ENCODE measurements at places on chromosomes 7 and 10.

DNA sequence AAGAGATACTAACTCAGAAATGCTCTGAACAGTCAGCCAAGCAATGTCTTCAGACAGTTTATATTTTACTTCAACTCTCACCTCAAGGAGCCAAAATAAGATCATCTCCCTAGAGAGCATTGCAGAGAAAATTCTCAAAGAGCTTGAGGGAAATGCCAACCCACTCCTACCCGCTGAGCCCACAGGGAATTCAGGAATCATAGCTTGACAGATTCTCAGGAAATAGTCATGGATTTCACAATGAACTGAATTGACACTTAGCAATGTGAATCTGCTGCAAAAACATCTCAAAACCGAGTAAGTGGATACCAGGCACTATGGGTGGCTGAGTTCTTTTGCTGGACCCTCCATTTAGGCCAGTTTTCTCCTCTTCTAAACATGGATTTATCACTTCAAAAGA, 9.8 kb upstream of the PLAC9 start:
- DNase-seq = no peak

GRCh38 chr7:28105234-28105633, 75.4 kb downstream of the JAZF1 start:
- no peak for DNase-seq

- no peak for DNase-seq
These were observed 559 bp downstream of the VTI1A start for GRCh38 chr10:112447620-112447928.

- DNase-seq = peak; percentile 48
These were observed 35.4 kb downstream of the TRIL start for GRCh38 chr7:28922624-28923331.
